Activated naive CD4-positive, alpha-beta T cell (primary cell): ENCODE measurements at places on chromosomes 1 and 21.

DNA sequence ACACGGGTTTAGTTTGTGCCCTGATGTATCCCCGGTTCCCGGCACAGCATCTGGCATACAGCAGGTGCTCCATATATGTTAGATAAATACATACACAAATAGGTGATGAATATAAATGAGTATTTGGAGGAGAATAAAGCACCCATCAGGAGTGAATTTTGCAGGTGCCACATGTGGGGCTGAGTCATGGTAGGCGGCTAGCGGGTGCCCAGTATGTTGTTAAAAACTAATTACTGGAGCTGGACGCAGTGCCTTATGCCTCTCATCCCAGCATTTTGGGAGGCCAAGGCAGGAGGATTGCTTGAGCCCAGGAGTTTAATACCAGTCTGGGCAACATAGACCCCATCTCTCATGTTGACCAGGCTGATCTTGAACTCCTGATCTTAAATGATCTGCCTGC, 16.7 kb upstream of the WASF2 start:
- DNase-seq, result no peak

DNA sequence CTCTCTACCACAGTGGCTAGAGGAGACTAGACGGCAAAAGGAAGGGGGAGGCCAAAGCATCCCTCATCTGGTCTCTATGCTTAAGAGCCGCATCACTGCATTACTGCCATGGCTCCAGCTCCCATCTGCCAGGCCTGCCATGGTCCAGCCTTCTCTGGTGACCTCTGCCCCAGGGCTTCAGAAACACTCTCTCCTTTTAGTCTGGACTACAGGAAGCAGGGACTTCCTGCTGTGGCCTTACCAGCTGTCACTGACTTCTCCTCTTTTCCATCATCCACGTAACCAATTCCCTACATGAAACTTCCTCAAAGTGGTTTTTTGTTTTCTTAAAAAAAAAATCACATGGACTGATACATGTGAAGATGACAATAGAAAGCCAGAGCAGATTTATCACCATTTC, 323.1 kb upstream of the NFIA start:
- DNase-seq, result no peak

DNA sequence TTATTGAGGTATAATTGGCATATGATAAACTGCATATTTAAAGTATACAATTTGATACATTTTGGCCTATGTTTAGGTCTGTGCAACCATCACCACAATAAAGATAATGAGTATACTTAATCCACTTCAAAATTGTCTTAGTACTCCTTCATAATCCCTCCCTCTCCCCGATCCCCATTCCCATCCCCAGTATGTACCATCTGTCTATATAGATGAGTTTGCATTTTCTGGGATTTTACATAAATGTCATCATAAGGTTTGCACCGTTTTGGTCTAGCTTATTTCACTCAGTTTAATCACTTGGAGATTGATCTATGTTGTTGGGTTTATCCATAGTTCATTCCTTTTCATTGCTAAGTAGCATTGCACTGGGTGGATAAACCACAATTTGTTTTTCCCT, 74.3 kb downstream of the POFUT2 start:
- no peak for DNase-seq

- no peak for DNase-seq
Observed at GRCh38 chr1:204419064-204419403, 7.4 kb upstream of the PPP1R15B start.

- no peak for DNase-seq
Observed at GRCh38 chr1:215728169-215728568, 161.1 kb downstream of the KCTD3 start.

DNA sequence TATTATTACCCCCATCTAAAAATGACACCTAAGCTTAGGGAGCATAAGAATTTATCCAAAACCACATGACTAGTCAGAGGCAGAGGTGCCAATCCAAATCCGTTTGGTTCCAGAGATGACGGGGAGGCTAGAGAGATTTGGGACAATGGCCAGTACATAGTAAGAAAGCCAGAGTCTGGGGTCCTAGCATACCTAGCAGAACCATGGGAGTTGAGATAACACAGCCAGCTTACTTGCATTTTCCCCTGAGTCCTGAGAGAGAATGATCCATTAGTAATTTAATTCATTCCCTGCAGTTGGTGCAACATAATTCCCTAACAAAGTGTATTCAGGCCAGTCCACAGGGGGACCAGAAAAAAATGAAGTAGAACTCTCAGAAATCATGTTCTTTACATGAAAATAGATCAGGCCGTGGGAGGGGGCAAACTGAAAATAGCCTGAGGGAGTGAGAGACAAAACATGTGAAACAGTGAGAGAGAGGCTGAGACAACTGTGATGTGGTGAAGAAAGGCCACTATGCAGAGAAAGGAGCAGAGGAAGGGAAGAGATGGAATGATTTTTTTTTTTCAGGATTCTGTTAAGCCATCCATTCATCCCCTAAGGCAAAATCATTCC, 243.3 kb downstream of the BRINP2 start:
- no peak for DNase-seq

DNA sequence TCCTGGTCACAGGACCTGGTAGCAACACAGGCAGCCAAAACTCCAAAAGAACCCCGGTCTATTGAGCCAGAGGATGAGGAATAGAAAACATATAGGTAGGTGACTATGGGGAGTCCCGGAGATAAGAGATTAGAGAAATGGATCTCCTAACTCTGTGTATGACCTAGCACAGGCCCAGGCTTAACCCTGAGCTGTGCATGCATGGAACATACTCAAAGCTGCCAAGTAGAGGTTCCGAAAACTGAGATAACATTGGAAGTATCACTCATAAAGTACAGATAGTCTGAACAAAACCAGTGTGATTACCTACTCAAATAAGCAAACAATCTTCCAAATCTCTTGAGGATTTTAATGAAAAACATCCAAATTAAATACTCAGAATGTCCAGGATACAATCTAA, 31.5 kb upstream of the PRDX6 start:
- no peak for DNase-seq

DNA sequence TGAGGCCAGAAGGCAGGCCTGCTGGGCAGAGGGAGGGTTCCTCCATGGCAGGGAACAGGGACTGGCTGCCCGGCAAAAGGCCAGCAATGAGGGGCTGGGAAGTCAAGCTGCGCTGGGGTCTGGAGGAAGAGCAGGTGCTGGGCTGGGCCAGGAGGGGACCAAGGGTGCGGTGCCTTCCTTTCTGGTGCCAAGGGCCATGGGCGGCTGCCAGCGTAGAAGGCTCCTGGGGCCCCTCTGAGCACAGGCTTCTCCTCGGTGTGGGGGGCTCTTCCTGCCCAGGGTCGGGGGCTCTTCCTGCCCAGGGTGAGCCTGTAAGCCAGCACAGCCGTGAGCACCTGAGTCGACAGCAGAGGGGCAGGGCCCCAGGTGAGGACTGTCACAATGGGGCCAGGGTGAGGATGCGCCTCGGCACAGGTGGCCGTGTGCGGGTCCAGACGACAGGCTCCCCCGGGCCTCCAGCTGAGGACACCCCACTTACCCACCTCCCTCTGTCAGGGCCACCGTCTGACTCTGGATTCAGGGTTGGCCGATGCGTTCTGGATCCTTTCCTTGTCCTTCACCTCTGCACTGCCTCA, 10.7 kb upstream of the DNMT3L start:
- no peak for DNase-seq

DNA sequence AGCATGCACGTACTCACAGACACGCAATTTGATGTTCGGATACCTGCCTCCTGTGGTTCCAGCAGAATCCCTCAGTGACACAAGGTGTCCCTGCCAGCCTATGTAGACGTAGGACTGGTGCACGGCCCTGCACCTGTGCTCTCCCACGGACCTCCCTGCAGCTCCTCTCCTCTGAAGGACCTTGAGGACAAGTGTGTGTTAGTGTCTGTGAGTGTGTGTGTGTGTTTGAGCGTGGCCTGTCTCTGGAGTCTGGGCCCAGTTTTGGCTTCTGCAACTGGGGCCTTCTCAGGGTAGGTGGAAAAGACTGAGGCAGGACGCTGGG, 22.5 kb upstream of the DMBX1 start:
- DNase-seq, result no peak

DNA sequence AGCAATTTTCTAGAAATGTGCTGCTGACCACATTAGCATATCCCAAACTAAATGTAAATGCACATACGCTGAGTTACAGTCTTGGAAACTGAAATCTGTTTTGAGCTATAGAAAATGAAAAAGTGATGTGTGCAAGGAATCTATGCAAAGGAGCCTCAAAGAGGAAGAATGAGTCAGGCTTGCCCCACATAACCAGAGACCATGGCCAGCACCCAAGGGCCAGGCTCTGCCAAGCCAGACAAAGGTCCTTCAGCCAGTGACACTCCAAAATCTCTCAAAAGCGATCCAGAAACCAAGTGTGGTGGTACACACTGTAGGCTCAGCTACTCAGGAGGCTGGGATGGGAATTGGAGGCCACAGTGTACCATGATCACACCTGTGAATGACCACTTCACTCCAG, 195.2 kb downstream of the TOMM20 start:
- no peak for DNase-seq

DNA sequence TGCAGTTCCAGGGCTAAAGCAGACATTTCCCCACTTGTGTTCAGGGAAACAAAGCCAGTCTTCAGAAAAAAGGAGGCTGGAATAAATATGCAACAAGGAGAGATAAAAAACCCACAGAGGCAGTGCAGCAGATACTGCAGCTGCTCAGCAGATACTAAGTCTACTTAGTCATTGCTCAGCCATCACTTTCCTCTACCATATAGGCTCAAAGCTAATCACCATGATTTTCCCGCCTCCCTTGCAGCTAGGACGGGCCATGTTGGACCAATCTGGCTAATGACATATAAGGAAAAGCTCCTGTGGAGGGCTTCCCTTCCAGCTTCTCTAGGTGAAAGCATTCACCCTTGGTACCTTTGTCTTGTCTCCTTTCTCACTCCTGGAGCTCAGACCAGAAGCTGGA, 10.0 kb upstream of the EFHD2 start:
- no peak for DNase-seq

GRCh38 chr1:58999676-59000075, 215.8 kb upstream of the JUN start:
- DNase-seq, result no peak
